ENCODE measurements at places on chromosomes 11 and 22.

DNA sequence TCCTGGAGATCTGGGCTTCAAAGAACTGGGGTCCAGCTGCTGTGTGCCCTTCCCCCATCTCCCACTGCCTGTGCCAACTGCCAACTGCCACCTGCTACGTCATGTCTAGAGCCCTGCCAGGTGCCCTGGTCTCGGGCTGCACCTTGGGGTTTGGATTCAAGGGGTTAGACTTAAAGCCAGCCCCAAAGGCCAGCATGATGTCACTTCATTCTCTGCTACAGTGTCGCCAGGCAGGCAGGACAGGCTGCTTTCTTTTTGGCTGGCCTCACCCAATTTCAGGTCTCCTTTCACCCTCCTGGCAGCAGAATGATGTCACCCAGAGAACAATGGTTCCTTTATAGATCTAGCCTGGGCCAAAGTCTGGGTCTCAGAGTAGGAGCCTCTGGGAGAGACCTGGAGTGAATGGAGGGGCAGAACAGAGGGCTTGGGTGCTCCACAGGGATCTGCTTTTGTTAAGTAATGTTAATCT is 79.5 kb upstream of the CRYBB3 start:
- no peak for DNase-seq

GRCh38 chr11:43434893-43435292 is 76.2 kb downstream of the TTC17 start:
- DNase-seq, result no peak

DNA sequence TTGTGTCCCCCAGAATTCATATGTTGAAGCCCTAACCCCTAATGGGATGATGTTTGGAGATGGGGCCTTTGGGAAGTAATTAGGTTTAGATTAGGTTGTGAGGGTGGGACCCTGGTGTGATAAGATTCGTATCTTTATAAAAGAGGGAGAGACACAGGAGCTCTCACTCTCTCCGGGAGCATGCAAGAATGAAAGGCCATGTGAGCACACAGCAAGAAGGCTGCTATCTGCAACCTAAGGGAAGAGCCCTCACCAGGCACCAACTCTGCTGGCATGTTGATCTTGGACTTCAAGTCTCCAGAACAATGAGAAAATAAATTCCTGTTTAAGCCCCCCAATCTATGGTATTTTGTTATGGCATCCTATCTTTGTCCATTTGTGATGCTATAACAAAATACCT is 97.3 kb downstream of the ELP4 start:
- DNase-seq, result no peak

- DNase-seq, result no peak
Measured at GRCh38 chr11:15161790-15162189, 47.1 kb downstream of the INSC start.

DNA sequence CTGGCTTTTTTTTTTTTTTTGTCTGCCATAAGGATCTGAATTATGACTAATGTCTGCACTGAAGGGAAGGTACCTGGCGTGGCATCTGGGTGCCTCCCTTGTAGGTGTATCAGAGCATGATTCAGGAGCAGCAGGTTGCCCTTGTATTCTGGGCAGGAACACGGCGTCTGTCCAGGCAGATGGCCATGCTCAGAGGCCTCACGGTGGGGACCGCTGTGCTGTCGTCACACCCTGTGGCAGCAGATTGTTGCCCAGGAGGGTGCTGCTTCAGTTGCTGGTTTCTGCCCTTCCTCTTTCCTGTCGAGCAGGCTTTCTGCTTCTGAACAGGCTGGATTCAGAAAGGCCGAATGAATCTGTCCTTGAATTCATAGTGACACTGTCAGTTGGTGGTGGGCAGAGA is 11.0 kb downstream of the ZNRF3 start:
- peak; percentile 79 for DNase-seq

DNA sequence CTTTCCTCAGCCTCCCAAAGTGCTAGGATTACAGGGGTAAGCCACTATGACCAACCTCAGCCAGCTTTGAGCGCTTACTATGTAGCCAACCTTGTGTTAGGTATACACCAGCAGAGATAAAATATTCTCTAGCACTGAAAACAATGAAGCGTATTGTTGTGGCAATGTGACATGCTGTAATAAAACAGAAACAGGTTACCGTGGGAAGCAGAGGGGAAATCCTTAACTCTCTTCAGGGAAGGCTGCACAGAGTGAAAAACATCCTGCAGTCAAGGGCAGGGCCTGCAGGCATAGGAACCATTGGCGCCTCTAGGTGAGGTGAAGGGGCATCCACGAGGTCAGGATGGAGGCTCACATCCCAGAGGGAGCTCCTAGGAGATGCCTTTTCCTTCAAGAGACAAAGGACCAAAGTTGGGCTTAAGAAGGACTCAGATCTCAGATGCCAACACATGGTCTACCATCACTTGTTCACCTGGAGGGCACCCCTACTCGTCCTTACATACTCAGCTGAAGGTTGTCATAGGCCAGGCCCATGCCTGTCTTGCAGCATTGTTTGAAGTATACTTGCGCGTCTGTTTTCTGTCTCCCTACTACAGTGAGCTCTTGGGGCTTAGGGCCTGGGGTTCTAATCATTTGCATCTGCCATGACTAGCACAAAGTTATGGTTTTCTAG is 8.0 kb downstream of the POLD4 start:
- DNase-seq, result no peak

GRCh38 chr22:39013942-39014722 is at the start of gene APOBEC3C:
Gene APOBEC3C (plus strand): TSS chr22:39014257. CDS start chr22:39014363, 106 bp downstream.
- DNase-seq, result peak; percentile 14

GRCh38 chr22:39524753-39525657 is 4.6 kb downstream of the ATF4 start:
- DNase-seq, result no peak

DNA sequence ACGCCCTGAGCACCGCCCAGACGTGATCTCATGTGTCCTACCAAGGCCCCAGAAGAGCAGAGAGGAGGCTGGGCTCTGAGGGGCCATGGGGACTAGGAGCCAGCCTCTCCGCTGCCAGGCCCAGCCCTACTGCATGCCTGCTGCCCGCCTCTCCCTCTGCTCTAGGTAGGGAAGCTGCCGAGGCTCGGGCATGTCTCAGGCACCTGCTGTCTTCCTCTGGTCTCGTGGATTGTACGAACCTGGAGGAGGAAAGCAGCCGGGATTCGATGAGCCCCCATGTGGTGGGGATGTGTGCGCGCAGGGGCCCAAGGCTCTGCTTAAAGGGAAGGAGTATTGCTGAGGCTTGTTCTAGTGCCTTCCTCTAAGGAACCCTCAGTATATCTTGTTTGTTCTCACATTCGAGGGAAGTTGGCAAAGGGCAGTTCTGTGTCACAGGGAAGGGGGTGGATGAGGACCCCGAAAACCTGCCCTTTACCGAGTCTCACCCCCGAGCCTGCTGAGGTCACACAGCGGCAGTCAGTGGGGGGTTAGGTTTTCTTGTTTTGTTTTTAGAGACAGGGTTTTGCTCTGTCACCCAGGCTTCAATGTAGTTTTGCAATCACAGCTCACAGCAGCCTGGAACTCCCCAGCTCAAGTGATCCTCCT is 21.2 kb downstream of the DAGLA start:
- DNase-seq, result no peak

DNA sequence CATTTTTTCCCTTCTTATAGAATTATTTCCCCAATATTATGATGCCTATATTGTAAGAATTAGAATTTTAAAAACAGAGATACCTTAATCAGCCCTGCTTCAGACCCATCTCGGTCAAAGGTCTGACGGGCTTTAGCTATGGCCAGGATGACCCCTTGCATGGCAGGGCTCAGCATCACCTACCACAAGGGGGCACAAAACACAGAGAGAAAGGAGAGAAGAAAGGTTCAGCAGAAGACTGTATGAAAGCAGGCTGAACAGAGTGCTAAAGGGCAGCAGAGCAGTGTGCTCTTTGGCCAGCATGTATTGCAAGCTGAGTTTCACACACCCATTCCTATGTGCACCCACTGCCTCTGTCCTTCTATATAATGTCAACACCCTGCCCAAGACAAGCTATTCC is 26.8 kb downstream of the CLDN25 start:
- no peak for DNase-seq

- peak; percentile 96 for DNase-seq
Measured at GRCh38 chr22:37983860-37984791, at the start of gene SOX10. Gene SOX10 (minus strand): TSS chr22:37984555. CDS start chr22:37983784, 771 bp downstream.

- DNase-seq, result no peak
Measured at GRCh38 chr11:32188785-32189184, 97.9 kb downstream of the RCN1 start.

DNA sequence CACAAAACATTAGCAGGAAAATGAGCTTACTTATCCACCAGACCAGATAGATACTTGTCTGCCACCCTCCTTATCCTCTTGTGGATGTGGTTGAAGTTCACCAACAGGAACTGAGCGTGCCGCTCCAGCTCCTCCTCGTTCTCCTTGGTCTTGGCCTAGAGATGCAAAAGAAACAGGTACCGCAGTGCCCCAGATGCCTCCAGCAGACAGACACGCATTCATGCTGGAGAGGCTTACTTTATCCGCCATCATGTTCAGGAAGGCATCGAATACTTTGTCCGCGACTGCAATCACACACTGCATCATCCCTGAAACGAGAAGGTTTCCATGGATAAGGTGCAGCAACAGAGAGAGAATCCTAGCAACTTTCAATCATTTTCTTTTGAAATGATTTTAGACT is 21.0 kb upstream of the SERPIND1 start:
- no peak for DNase-seq

- DNase-seq, result no peak
Measured at GRCh38 chr11:63805844-63806415, 7.3 kb upstream of the SPINDOC start.

DNA sequence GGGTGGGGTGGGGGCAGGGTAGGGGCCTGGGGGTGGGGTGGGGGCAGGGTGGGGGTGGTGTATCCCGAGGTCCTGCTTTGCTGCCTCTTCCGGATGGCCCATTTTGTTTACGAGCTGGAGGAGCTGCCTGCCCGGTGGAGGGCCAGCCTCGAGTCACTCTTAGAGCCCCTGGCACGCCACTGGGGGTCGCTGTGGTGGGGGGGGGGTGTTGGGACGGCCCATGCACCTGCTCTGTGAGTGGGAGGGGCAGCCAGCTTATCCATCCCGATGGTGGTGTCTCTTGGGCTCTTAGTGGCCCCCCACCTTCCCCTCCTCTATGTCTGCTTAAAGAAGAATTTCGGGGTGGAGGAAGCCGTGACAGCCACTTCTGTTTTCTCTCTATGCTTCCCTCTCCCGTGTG is 24.6 kb downstream of the MRGPRD start:
- DNase-seq, result peak; percentile 5

- no peak for DNase-seq
Measured at GRCh38 chr11:122337241-122337640, 221.2 kb upstream of the BLID start.

DNA sequence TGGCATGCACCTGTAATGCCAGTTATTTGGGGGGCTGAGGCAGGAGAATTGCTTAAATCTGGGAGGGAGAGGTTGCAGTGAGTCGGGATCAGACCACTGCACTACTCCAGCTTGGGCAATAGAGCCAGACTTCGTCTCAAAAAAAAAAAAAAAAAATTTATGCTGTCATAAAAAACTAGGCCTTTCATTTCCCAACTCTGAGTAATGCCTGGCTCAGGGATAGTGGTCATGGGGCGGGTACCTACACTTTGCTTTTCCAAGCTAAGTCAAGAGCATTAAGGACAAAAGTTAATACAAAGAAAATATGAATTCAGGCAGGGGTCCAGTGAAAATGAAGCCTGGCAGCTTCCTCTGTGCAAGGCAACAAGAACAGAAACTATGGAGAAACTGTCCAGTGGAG is 16.3 kb downstream of the CPSF7 start:
- no peak for DNase-seq

DNA sequence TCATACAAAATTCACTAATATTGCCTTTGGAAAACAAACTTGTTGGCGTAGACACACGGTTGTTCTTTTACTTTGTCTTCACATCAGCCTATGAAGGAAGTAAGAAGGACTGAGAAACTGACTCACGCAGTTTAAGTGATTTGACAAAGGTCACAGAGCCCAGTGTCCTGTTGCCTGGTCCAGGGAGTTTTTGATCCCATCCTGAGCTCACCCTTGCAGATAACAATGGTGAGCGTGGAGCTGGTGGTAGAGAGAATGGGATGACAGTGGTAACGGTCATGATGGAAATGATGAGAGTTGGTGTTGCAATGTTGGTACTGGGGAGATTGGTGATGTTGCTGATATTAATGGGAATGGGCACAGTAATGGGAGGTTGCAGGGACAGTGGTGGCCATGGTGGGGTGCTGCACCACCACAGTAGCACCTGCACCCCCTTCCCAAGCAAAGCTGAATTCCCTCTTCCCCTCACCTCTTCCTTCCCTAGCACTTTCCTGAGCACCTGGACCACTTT is 22.0 kb downstream of the CREB3L1 start:
- no peak for DNase-seq

- no peak for DNase-seq
Measured at GRCh38 chr11:14132312-14132711, 169.8 kb downstream of the SPON1 start.

DNA sequence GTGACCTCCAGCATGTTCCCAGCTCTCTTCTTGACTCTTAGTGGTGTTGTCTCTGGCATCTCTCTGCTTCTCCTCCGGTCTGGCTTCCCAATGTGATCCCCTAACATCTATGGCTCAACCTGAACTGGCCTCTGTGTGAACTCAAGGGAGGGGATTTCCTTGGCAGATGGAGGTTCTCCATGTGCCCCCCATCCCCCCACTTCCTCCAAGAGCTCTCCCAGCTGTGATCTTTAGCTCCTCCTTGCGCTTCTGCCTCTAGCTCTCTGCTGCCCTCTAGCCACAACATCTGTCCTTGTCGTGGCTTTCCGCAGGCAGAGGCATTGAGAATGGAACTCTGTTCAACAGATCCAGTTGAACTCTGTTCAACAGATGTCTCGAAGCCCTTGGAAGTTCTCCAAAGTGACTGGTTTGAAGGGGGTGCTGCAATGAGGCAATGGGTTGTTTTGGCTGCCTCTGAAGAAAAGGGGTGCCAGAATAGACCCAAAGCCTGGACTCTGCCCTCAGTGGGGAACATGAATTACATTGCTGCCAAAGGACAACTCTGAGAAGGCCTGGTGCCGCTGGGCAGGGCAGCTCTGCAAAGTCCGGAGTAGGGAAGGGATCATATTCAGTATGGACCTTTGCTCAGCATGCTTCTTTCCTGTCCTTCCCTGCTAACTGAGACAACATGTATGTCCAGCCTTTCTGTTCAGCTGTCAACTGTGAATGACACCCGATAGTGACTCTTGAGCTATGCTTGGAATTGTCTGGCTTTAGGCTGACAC is 61.9 kb downstream of the ADM start:
- no peak for DNase-seq

- DNase-seq, result no peak
Measured at GRCh38 chr11:96680211-96681018, 290.6 kb downstream of the JRKL start.

DNA sequence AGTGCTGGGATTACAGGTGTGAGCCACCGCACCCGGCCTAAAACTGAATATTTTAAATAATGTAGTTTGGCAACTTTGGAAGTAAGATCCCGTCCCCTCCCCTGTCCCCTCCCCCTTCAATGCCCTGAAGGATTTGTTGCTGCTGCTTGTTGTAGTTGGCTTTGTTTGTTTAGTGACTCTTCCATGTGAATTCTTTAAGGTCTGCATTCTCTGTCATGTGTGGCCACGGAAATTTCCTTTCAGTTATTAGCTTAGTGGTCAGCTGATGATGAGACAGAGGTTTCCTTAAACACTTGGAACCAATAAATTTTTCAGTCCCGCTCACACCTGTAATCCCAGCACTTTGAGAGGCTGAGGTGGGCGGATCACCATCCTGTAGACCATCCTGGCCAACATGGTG is 109.9 kb downstream of the MPPED1 start:
- peak; percentile 18 for DNase-seq
